ENCODE measurements at places on chromosomes 5 and 9.

- DNase-seq, result no peak
Observed at GRCh38 chr9:101848485-101848919, 110.1 kb upstream of the GRIN3A start.

DNA sequence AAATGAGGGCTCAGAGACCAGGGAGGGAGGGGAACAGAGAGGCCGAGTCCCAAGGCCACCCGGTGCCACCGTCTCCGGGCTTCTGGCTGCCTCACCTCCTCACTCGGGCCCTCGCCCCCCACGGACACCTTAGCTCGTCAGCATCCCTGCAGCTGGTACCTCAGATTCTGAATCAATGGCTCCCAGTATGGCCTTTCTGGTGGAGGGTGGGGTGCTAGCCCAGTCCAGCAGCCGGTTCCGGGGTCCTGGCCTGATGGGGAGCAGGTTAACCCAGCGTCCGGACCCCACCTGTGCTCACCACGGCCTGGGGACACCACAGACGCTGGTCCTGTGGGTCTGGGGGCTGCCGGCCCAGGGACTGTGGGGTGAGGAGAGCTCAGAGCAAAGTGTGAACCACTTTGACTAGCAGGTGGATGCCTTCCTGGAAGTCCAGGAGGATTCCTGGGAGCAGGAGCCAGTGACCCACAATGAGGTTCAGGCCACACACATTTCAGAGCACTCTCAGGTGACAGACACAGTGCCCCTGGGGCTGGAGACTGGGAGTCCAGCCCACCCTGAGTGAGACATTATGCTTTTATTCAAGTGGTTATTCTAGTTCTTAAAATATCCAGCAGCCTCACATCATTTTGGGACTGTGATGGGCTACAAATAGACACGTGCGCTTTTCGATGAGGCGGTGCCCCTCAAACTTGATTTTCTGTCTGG lies 53.3 kb downstream of the AHRR start:
- DNase-seq, result no peak

GRCh38 chr9:96585426-96585825 lies 34.2 kb downstream of the CDC14B start:
- no peak for DNase-seq

- no peak for DNase-seq
Observed at GRCh38 chr5:118557251-118557661, 431.1 kb downstream of the DTWD2 start.

GRCh38 chr5:63553073-63553472 lies 409.2 kb downstream of the HTR1A start:
- DNase-seq, result no peak

DNA sequence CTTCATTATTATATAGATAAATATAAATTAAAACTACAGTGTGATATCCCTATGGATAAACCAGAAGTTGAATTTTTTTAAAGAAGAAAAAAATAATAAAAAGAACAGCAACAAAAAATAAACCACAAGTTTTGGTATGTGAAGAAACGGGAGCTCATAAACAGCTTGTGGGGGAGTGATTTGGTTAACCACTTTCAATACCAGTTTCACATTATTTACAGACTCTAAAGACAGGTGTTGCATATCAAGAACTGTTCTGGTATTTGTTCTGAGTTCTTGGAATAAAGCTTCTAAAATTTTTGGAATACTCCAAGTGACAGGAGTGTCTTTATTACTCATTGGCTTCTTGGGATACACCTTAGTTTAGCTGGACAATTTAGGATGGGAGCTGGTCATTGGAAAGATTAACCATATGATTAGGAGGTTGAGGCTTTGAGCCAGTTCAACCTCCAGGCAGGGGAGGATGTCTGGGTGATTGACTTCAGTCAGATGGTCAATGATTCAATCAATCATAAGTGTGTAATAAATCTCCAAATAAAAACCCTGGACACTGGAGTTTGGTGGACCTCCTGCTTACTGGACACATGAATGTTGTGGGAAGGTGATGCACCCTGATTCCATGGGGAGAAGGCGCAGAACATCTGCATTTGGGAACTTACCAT lies 2223.1 kb upstream of the C9orf72 start:
- DNase-seq, result no peak

DNA sequence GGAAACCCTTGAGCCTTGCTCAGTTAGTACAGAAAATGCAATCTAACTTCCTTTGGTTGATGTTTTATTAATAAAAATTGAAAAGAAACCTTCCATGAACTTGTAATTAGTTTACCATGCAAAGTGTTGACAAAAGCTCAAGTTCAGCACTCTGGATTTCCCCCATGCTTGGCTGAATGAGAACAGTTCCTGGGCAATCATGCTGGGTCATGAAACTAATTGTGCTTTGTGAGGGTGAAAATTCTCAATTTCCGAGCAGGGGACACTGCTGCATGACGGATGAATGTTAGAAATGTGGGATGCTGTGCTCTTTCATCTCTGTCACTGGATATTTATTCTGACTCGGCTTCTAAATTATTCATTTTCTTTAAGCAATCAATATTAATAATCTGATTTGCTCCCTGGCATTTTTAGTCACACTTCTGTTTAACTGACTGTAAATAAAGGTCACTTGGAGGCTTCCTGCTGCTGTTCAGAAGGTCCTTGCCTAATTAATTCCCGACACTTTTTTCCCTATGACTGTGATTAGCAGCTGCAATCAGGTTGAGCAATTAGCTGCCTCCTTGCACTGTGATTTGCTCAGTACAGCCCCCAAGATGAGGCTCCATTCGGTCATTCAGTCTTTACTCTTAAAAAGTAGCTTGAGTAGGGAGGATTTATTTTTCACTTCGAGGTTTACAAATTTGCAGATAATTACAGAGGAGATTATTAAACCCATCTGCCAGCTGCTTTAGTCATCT lies 678.1 kb upstream of the ZNF608 start:
- DNase-seq, result no peak

Data from GDM1 (cell line).